ENCODE measurements at places on chromosomes 13 and 19.

GRCh38 chr19:15284091-15284490 lies 48.2 kb downstream of the BRD4 start:
- DNase-seq, result no peak

DNA sequence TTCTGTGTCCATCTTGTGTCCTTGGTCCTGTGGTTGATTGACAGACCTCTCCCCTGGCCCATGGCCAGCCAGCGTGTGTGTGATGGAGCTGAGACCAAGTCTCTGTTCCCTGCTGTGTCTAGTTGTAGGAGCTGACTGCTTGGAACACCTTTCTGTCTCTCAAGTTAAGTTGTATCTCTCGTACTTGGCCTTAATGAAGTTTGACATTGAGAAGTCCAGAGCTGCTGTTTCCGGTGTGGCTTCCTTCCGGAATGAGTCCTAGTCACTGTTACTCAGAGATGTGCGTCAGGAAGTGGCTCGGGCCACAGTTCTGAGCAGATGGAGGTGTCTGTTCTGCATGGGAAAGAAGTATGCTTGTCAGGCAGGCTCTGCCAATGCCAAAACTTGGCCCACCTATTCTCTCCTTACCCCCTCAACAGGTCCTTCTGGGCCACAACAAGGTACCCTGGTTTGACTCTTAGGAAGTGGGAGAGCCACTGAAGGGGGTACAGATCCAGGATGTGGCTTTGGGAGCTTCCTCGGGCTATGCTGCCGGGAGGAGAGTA lies 54.3 kb downstream of the GATAD2A start:
- DNase-seq, result peak; percentile 44

- no peak for DNase-seq
These were observed 1.1 kb downstream of the RYR1 start for GRCh38 chr19:38434549-38435051.

GRCh38 chr13:46757640-46758039 lies 39.3 kb downstream of the ESD start:
- DNase-seq, result no peak

DNA sequence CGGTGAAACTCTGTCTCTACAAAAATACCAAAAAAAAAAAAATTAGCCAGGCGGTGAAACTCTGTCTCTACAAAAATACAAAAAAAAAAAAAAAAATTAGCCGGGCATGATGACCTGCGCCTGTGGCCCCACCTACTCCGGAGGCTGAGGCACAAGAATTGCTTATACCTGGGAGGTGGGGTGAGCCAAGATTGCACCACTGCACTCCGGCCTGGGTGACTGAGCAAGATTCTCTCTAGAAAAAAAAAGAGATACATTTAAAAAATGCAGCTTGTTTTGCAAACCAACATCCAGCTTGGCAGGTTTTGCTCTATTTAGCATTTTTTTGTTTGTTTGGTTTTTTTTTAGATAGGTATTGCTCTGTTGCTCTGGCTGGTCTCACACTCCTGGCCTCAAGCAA lies 6.7 kb upstream of the PGPEP1 start:
- DNase-seq, result no peak

- DNase-seq, result no peak
These were observed 36.4 kb upstream of the IGSF23 start for GRCh38 chr19:44576843-44577565.

DNA sequence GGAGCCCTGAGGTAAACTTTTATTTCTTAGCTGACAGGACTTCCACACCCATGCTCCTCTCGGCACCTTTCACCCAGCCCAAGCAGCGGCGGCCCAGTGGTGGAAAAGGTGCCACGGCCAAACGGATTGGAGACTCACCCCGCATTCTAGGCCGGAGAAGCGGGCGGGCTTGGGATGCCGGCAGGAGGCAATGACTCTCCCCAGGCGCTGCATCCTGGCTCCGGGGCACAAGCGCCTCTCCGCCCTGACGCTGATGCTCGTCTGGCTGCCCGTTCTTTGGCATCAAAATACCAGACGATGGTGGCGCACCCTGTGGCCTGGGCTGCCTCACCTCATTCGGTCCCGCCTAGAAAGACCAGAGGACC lies 6.7 kb upstream of the ZNF606 start:
- no peak for DNase-seq
